Fibroblast of the aortic adventitia (primary cell): ENCODE measurements at places on chromosomes 1 and 21.

DNA sequence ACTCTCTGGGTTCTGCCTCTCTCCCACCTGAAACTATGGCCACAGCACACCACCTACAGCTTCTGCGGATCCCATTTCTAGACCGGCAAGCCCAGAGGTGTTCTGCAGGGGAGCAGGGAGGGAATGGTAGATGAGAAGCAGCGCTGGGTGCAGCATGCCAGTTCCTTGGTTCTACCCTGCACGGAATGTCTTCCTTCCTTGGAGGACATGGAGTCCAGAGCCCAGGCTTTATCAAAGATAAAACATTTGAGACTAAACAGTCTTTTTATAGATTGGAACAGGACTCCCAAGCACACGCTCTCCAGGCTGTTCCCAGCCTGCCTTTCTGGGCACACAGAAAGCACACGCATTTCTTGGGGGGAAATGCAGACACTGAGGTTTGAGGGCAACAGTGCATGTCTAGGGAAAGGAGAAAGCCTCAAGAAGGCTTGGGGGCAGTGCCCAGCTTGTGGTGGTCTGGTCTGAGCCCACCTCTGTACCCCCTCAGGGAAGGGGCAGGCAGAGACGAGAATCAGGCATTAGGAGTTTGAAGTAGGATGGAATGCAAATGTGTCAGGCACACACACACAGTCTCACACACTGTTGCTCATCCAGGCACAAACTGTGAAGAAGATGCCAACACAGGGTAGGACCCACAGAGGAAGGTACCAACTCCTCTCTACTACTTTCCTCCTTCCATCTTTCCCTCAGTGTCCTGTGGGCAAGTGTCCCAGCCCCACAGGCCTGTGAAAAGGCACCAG is 29.7 kb downstream of the LGR6 start:
- no peak for DNase-seq

GRCh38 chr1:24165500-24165899 is 21.6 kb downstream of the IFNLR1 start:
- no peak for DNase-seq

DNA sequence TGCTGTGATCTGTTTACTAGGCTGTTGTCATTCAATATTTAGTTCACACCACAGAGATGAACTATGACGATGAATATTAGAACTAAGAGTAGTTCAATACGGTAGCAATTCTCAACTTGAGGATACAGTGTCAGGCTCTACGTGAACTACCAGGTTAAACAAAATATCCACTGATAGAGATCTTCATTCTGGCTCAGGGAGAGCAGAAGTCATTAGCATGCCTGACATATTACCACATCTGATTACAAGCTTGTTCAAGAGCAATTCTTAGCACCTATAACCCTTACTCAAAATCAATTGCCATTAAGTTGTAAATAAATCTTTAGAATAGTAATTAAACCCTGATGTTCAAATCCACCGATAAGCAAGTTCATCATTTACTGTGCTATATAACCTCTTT is 207.2 kb downstream of the CHRM3 start:
- DNase-seq, result no peak

DNA sequence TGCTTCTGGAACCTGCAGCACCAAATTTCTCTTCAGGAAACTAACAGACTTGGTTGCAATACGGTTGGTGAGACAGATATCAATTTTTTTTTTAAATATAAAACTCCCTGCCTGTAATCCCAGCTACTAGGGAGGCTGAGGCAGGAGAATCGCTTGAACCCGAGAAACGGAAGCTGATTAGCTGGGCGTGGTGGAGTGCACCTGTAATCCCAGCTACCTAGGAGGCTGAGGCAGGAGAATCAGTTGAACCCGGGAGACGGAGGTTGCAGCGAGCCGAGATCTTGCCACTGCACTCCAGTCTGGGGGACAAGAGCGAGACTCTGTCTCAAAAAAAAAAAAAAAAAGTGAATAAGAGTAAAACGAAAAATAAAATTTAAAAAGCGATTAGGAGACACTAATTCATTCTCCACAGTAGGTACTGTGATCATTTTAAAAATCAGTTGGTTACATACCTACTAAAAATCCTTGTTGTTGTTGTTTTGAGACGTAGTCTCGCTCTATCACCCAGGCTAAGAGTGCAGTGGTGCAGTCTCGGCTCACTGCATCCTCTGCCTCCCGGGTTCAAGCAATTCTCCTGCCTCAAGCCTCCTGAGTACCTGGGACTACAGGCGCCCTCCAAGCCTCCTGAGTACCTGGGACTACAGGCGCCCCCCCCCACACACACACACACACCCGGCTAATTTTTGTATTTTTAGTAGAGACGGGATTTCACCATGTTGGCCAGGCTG is 796 bp upstream of the RBM8A start:
- no peak for DNase-seq

GRCh38 chr1:202011994-202012393 is 1.6 kb downstream of the ELF3 start:
- DNase-seq, result no peak

- DNase-seq, result no peak
Observed at GRCh38 chr1:163300568-163300967, 21.2 kb upstream of the NUF2 start.

DNA sequence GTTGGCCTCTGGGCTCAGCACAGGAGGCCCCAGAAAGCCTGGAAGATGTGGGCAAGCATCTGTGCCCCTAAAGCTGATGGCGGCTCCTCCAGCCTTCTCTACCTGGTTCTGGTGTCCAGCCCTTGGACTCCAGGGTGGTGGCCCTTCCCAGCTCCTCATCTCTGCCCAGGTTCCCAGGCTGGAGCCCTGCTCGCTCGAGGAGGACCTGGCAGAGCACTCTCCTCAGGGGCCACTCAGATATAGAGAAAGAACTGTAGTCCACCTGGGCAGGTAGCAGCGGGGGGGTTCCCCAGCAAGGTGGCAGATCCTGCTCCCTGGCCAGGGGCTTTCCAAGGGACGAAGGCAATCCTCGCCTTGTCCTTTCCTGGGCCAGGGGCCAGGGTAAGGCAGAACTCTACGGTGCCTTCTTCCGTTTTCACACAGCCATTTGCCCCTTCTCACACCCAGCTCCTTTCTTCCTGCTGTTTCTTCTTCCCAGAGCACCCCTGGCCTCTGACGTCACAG is 18.9 kb downstream of the WNT4 start:
- DNase-seq, result no peak

- DNase-seq, result peak; percentile 54
Observed at GRCh38 chr1:77540501-77541161, 141.8 kb downstream of the ZZZ3 start.

DNA sequence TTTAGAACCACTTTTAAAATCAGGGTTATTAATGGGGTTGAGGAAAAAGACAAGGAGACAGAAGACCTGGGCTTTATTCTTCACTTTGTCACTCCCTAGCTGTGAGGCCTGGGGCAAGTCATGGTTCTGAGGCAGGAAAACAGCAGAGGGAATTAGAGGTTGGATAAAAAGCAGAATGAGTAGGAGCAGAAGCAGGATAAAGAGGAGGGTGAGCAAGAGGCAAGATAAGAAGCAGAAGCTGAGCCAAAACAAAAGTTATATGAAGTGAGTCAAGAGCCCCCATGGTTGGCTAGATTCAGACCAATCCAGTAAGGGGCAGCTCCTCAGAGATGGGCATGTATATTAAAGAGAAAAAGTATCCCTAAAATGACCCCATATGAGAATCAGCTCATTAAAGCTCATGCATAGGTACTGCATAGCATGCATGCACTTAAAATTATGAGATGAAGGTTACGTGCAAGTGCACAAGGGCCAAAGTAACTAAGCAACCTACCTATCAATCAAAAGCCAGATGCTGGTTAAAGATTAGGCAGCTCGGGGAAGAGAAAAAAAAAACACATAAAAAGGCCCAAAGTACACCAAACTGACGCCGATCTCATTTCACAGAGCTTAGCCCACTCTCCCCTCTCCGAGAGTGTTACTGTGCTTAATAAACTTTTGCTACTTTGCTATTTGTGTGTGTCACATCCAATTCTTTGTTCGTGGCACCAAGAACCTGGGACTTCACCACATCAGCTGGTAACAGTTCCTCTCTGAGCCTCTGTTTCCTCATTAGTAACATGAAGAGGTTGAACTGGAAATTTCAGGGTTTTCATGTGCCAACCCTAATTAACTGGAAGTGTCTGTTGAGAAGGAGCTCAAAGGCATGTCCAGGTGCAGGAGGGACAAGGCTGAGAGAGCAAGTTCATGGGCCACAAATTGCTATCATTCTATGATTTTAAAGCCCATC is 2.2 kb downstream of the AVPR1B start:
- peak; percentile 50 for DNase-seq

DNA sequence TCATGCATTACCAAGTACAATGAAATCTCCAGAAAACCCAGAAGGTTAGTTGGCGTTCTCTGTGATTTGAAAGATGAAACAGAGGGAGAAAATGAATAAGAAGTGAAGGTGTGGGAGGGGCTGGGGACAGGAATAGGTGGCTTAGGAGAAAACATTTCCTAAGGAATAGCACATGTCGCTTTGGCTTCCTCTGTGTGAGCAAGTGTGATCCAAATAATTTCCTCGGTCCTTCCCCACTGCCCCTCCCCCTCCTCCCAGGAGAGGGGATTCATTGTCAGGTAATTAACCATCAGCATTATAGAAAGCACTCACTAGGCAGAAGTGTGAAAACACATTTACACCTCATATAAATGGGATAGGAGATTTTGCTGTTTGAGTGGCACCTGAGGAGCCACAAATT is 105.5 kb downstream of the NUF2 start:
- DNase-seq, result no peak

- DNase-seq, result no peak
Observed at GRCh38 chr1:234852659-234853058, 242.7 kb upstream of the IRF2BP2 start.

- no peak for DNase-seq
Observed at GRCh38 chr1:61469365-61469764, 255.6 kb downstream of the TM2D1 start.

DNA sequence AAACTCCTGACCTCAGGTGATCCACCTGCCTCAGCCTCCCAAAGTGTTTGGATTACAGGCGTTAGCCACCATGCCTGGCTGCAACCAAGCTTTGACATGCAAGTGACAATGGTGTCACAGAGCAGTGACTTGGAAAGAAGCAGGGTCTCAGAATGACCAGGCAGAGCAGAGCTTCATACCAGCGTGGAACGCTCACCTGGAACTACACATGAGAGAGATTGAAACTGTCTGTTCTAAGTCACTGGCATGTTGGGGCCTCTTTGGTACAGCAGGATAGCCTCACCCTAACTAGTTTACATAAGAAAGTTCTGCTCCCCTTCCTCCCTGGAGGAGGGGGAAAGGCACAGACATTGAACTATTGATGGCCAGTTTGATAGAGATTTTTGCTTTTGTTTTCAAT is 47.5 kb upstream of the ITPKB start:
- no peak for DNase-seq

DNA sequence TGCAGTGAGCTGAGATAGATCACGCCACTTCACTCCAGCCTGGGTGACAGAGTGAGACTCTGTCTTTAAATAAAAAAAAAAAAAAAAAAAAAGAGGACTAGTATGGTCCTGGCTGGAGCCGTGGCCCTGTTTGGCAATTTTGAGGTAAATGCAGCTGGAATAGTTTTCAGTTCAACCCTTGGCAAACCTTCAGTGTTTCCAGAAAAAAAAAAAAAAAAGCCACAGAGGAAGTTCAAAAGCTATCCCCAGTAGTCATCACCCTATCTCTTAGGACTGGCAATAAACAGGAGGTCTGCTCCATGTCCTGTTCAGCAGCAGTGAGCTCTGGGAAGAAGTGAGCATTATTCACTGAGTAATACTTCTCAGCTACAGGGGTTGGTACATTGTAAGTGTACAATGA is 56.8 kb upstream of the ERRFI1 start:
- peak; percentile 94 for DNase-seq

DNA sequence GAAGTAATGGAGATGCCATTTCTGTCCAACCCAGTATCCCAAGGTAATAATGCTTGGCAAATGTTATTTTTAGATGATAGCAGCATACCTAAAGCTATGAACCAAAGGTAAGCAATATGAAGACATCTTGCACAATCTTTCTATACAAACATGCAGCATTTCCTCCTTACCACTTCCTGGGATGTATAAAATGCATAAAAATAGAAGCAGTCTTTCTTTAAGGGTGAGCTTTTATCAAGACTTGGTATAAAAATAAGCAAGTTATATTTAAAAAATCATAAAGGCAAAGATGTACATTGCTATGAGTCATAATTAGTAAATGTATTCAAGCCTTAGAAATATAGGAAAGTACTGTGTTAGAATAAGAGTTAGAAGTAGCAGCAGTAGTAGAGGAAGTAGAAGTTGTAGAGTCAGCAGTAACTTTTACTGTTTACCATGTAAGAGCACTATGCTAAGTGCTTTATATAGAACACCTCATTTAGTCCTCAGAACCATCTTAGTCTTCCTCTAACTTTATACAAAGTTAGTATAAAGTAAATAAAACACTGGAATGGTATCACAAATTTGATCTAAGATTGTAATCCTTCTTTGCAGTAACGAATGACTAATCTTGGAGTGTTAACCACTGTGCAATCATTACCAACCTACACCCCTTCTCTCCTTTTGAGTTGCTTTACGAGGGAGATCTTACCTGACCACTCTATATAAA is 371.3 kb downstream of the VAV3 start:
- DNase-seq, result no peak

DNA sequence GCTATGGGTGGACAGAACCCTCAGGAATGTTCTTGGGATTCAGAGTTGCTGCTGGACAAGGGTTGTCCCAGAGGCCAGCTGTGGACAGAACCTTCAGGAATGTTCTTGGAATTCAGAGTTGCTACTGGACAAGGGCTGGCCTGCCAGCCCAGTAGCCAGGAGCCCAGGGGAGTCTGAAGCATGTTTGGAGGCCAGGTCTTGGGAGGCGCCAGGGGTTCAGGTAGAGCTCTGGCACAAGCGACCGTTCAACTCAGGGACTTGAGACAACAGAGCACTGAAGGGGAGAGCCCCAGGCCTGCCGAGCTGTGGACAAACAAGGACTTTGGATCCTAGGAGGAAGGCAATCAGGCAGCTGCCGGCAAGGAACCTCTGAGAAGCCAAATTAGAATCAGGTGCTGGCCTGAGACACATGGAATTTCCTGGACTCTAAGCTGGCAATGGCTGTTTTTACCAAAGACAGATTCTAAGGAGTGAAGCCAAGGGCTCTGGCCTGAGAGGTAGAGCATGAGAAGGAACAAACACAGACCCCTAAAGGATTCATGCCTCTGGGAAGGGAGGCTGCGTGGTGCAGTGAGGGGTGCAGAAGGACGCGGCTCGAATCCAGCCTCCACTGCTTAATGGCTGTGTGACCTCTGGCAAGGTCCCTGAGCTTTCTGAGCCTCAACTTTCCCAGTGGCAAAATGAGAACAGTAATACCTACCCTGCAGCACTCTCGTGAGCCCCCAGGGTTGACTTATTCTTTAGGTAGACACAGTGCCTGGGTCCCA is 13.4 kb downstream of the PLA2G5 start:
- no peak for DNase-seq

DNA sequence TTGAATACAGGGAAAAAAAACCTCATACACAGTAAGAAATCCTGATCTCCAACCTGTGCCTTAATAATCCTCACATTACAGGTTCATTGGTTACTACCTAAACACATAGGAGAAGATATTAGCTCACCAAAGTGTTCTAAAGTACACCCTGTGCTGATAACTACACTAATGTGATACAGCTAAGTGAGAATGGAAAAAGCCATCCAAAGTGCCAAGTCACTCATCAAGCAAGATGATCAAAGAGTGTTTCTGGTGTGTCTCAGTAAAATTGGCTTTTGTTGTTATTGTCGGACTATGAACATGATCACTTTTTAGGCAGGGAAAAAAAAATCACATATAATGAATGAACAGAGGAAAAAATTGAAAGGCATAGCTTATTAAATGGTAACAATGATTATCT is 31.4 kb downstream of the EPS15 start:
- DNase-seq, result no peak

- peak; percentile 62 for DNase-seq
Observed at GRCh38 chr21:21612466-21612865, 614.3 kb downstream of the NCAM2 start.
